ENCODE measurements at places on chromosomes 7 and 10.
A peak's percentile ranks its signal among the peaks of the same experiment; 100 is the strongest.

- DNase-seq, result peak; percentile 98
Observed at GRCh38 chr7:20217193-20217948, at the start of gene MACC1. TSS of gene MACC1 (minus strand) at chr7:20217384. CDS start at chr7:20161862, 55,522 bp downstream.

DNA sequence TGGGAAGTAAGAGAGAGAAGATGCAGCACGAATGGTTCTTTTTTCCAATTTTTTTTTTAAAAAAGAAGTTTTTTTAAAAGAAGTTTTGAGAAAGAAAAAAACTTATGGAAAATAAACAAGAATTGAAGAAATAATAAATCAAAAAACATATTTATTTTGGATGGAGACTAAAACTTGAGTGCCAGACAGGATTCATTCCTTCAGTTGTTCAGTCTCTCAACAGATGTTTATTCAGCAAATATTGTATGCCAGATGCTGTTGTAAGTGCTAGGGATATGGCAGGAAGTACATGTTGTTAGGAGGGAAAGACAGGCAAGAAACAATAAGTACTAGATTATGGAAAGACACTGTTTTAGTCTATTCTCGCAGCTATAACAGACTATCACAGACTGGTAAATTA, 750.7 kb upstream of the PHF14 start:
- DNase-seq, result no peak

- no peak for DNase-seq
Observed at GRCh38 chr10:3564346-3565002, 220.5 kb downstream of the KLF6 start.

DNA sequence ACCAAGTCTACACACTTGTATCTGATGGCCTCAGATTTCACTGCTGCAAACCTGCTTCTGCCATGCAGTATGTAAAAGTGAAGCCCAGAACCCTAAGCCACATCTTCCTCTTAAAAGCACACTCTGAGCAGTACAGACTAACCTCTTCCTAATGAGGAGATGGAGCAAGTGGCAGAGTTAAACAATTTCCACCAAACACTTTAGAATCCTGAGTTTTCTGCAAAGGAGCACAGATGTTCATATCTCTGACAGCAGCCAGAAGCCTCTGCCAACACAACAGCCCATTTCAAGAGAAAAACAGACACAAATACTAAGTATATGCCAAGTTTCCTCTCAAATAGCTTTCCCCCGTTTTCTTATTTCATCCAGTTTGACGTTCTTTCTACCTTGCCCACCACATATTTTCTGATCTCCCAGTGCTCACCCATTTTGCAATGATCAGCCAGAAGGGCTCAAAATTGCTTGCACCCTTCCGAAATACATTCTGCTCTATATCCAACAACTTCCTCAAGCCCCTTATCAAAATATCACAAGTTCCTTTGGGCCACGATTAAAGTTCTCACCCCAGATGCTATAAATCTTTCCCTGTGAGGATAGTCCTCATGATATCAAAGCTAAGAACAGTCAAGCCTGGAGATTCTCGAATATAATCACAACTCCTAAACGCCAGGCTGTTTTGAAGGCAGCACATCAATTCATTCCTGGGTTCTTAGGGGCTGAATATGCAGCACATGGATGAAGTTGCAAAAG, 27.5 kb downstream of the ELMO1 start:
- no peak for DNase-seq

DNA sequence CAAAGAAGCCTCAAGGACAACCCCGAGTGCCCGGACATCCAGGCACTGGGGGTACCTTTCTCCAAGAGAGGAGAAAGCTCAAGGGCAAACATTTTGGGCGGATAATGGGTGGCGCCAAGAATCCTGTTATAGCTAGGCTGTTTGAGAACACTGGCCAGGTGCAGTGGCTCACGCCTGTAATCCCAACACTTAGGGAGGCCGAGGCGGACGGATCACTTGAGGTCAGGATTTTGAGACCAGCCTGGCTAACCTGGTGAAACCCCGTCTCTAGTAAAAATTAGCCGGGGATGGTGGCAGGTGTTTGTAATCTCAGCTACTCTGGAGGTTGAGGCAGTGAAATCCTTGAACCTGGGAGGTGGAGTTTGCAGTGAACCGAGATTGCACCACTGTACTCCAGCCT, 25.2 kb upstream of the UNC5B start:
- DNase-seq, result no peak

- DNase-seq, result no peak
Observed at GRCh38 chr10:35413985-35414861, 77.9 kb downstream of the CCNY start.

DNA sequence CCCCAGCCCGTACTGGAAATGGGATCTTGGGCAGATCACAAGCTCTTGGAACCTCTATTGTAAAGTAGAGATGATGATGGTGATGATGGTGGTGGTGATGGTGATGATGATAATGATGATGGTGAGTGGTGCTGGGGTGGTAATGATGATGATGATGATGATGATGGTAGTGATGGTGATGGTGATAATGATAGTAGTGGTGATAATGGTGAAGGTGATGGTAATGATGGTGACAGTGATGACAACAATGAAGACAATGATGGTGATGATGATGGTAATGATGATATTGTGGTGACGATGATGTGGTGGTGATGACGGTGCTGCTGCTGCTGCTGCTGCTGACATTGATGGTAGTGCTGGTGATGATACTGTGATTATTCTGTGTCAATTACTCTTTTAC, 91.0 kb upstream of the AFAP1L2 start:
- no peak for DNase-seq

DNA sequence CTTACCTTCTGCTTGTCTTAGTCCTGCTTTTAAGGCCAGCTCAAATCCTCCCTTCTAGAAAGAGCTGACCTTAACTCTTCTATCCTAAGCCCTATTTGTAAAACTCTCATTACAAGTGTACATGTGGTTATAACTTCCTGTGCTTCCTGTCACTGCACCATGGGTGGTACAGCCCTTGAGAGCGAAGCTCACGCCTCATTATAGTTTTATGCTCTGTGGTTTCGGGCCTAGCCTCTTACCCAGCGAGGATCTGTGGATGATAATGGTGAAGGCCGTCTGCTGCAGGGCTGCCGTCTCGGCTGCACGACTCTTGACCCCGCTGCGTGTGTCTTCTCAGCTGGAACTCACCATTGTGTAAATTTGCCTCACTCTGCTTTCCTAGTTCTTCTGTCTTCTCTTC, 74.6 kb downstream of the CUL1 start:
- no peak for DNase-seq

DNA sequence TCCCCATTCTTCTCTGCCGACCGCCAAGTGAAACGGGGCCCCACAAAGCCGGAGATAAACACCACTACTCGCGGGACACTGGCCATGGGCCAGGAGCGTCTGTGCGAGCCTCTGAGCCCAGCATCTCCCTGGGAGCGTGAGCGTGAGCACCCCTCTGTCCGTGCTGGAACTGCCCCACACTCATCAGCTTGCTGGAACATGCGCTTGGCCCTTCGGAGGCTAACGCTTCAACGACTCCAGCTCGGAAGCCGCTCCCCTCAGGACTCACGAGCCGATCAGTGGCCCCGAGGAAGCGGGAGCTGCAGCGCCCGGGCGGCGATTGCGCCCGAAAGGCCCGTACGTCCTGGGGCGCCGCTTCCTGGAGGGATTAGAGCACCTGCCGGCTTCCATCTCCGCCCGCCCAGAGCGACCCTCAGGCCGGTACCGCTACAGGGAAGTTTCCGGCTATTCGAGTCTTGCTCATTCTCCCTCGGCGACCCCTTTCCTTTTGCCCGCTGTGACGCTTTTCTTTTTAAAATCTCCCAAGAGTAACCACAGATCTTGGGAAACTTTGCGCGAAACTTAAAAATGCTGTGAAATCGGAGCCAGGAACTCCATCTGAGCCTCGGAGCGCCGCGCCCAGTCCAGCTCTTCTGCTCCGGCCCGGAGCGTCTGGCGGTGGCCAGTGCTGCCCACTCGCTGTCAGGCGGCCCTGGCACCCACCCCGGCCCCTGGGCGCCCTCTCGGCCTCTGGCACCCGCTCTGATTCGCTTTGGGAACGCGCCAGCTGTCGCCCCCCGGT, 1.0 kb downstream of the TLL2 start:
- no peak for DNase-seq

DNA sequence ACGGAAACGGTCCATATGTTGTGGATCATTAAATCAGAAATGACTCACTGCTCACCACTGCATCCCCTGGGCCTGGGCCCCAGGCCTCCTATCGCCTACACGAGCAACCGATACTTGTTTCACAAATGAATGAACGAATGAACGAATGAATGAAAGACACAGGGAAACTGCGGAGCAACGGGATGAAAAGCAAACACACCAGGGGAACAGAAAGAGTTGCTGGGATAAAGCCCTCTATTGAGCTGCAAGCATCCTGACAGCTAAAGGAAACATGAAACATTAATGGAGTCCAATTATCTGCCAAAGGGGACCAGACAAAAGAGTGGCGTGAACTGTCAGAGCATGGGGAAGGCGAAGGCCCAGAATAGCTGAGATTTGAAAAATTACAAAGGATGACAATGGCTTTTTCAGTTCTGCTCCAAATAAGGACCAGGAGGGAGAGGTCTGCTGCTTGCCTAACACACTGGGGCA, 92.1 kb downstream of the GRB10 start:
- no peak for DNase-seq

- DNase-seq, result no peak
Observed at GRCh38 chr10:99731306-99732032, 458 bp downstream of the COX15 start.

GRCh38 chr10:6267941-6268340, 65.2 kb downstream of the PFKFB3 start:
- no peak for DNase-seq

DNA sequence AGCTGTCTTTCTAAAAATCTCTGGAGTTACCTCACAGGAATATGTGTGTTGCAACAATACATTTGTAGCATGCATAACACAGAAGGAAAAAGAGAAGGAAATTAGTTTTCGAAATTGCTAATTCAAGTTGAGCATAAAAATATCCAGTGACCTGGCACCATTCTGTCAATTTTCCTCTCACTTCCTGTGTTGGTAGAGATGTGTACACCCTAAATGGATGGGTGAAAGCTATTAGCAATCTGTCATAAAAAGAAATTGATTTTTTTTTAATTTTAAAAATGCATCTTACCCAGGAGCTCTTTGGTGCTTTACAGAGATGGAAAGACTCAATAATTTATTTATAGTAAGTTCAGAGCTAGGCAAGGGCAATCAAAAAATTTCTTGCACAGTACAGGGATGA, 333.3 kb upstream of the TMEM229A start:
- no peak for DNase-seq

DNA sequence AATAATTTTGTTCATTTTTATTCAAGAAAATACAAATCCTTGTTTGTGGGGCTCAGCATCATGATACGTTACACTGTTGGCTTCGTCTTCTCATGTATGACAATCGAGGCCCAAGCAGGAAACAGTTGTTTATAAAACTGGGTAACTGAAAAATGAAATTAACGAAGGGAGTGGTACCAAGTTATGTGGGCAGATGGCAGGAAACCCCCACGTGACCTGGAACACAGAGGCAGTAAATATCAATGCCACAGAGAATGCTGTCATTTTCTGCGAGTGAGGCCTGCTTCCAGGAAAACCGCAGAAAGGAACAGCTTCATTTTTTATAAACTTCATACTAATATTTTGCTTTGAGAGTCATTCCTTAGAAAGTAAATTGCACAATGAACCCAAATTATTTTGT, 201.0 kb upstream of the ADARB2 start:
- no peak for DNase-seq

- no peak for DNase-seq
Observed at GRCh38 chr7:77894574-77895091, 96.1 kb downstream of the PHTF2 start.

- DNase-seq, result no peak
Observed at GRCh38 chr7:1024331-1024841, 20.0 kb upstream of the GPR146 start.

DNA sequence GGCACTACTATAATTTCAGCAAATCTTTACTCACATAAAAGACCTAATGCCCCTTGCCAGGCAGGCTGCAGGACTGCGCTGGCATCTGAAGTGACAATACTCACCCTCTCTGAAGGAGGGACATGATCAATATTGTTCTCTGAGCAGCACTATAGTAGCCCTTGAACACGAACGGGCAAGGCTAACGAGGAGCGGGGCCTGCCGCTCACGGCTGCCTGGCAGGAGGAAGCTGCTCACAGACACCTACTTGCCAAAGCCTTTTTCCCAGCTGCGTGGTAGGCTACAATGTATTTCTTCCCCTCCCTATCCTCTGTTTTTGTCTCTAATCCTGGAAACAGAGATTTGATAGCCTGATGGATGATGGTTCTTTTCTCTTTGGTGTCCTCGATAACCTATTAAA, 19.9 kb downstream of the PUS7 start:
- peak; percentile 36 for DNase-seq

- DNase-seq, result peak; percentile 24
Observed at GRCh38 chr7:107879400-107880035, 11.5 kb upstream of the DLD start.

DNA sequence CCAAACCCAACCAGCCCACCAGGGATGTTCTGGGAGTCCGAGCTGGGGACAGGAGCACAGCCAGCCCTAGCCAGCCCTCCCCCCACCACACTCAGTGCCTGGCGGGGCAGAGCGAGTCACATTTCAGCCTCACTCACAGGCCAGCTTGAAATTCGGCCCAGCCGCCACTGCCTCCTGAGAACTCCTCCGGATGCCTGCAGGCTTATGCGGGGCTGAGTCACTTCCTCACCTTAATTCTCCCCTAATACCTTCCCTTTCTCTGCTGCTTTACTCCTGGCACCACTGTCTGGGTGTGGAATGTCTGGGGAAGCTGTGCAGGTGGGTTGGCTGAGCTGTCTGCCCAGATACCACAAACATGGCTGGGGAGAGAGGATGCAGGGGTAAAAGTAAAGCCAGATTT, 22.6 kb upstream of the DLG5 start:
- no peak for DNase-seq

GRCh38 chr7:141071260-141071854, 2.5 kb upstream of the TMEM178B start:
- DNase-seq, result peak; percentile 78

DNA sequence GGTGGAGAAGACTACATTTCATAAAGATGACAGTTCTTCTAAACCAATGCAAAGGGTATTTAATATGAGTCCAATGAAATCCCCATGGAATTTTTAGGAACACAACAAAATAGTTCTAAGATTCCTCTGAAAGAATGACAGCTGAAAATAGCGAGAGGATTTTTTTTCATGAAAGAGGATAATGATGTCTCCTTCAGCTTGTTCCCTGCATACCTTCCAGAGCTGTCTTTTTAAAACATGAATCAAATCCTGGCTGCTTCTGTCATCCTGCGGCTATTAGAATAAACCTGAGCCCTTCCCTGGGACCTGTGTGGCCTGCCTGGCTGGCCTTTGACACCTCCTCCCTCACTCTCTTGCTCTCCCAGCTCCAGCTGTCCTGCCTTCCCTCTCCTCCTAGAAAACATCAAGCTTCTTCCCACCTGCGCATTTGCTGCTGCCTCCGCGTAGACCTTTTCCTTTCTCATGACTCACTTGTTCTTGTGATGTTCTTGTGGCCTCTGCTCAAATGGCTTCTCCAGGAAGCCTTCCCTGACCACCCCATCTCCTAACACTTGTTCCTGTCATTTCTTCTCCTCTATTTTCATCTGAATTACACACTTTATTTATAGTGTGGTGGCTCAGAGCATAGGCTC, 57.4 kb downstream of the EEPD1 start:
- no peak for DNase-seq

GRCh38 chr7:151309311-151309710, 32.3 kb upstream of the NUB1 start:
- no peak for DNase-seq

All from NCI-H2029 (cell line).